ENCODE measurements at places on chromosomes 1 and 21.

DNA sequence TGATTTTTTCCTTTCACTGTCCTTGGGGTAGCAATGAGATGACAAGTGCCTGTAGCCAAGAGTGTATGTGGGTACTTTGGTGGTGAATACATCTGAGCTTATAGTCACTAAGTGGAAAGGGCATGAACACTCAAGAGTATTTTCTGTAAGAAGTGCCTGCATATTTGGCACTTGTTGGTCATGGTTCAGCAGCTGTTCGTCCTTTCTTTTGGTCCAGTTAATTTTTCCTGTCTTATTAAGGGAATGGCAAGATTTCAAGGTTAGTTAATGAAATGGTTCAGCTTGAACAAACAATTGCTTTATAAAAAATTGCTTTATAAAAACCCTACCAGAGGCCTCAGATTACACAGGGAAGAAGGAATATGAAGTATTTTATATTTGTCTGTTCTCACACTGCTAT, 48.6 kb upstream of the GPR52 start:
- no peak for DNase-seq

- DNase-seq: no peak
Measured at GRCh38 chr1:26072305-26072704, 4.9 kb upstream of the TRIM63 start.

- no peak for DNase-seq
Measured at GRCh38 chr21:16538405-16538804, 808.6 kb downstream of the USP25 start.

DNA sequence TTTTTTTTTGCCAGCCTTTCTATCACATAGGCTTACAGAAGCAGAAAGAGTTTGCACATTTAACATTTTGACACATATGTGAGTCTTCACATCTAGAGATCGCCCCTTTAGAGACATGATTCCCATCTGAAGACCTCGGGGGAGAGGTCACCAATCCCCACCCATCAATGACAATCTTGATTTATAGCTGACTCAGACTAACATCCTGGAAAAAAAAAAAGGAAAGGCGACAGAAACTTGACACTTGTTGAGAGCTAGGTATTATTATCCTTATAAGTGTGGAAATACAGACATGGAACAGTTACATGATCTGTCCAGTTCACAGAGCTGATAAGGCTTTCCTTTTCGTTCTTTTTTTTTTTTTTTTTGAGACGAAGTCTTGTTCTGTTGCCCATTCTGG, 28.0 kb upstream of the NID1 start:
- no peak for DNase-seq

DNA sequence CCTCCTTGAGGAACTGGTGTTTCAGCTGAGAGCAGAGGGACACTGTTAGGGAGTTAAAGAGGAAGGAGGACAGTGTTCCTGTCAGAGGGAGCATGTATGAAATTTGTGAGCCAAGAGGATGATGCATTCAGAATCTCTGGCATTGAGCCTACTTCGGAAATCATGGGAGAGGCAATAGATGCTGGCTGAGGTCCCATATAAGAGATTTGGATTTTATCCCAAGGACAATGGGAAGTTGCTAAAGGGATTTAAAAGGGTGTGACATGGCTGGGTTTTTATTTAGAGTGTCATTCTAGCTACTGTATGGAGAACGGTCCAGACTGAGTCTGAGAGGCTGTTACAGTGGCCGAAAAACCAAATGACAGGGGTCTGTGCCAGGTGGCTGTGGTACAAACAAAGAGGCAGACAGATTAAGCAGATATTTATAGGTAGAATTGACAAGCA, 403.2 kb upstream of the B3GALT2 start:
- DNase-seq: peak; percentile 17

GRCh38 chr1:221157026-221157761, 278.0 kb downstream of the HLX start:
- no peak for DNase-seq
